Stimulated activated CD4-positive, alpha-beta T cell treated with anti-CD3 and anti-CD28 coated beads, TNF-alpha, amount 100 ng/mL, for 4 hours (primary cell): ENCODE measurements at places on chromosomes 2 and 18.

- DNase-seq = no peak
These were observed 147.9 kb downstream of the B3GNT2 start for GRCh38 chr2:62343636-62344337.

GRCh38 chr2:88955607-88956006 is 264.1 kb downstream of the RPIA start:
- no peak for DNase-seq

GRCh38 chr2:122866095-122866494 is 1110.6 kb downstream of the TSN start:
- no peak for DNase-seq

GRCh38 chr2:16156411-16156810 is 216.1 kb downstream of the MYCN start:
- DNase-seq = no peak

GRCh38 chr2:226424971-226425370 is 374.6 kb downstream of the IRS1 start:
- DNase-seq = no peak

DNA sequence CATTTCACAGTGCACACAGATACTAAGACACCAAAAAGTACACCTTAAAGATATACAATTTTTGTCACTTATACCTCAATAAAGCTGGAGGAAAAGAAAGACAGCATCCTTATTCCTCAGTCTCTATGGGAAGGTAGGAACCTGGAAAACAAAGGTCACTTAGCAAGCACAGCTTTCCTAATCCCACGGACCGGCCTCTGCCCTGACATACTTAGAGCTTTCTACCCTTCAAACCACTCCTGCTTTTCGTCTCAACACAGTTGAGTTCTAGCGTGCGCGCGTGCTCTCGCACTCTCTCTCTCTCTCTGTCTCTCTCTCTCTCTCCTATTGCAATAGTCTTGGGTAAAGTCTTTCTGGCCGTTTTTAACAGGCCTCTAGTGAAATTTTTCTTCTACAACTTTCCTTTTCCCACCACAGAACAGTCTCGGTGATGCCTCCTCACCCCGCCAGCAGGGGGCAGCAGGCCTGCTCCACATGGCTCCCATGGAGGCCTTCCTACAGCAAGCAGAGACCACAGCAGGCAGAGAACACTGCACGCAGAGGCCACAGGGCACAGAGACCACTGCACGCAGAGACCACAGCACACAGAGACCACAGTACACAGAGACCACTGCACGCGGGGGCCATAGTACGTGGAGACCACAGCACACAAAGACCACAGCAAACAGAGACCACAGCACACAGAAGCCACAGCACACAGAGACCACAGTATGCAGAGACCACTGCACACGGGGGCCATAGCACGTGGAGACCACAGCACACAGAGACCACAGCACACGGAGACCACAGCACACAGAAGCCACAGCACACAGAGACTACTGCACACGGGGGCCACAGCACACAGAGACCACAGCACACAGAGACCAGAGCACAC is 106.9 kb downstream of the FBXO15 start:
- peak; percentile 9 for DNase-seq

GRCh38 chr2:158743879-158744278 is 51.2 kb upstream of the DAPL1 start:
- DNase-seq = no peak

- no peak for DNase-seq
These were observed 63.2 kb downstream of the ITGB1BP1 start for GRCh38 chr2:9360110-9360509.

DNA sequence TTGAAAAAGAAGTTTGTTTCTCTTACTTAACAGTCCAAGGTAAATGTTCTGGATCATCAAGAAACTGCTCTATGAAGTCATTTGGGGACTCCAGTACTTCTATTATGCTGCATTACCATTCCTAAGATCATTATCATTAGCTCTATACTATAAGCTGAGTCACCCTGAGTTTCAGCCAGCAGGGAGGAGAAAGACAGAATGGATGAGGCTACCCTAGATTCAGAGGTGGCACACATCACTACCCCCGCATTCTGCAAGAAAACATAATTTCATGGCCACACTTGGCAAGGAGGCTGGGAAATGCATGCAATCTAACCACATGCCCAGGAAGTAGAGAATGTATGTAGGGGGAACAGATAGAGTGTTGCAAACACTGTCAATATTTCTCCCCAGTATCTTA is 16.6 kb upstream of the LNPK start:
- DNase-seq = no peak

DNA sequence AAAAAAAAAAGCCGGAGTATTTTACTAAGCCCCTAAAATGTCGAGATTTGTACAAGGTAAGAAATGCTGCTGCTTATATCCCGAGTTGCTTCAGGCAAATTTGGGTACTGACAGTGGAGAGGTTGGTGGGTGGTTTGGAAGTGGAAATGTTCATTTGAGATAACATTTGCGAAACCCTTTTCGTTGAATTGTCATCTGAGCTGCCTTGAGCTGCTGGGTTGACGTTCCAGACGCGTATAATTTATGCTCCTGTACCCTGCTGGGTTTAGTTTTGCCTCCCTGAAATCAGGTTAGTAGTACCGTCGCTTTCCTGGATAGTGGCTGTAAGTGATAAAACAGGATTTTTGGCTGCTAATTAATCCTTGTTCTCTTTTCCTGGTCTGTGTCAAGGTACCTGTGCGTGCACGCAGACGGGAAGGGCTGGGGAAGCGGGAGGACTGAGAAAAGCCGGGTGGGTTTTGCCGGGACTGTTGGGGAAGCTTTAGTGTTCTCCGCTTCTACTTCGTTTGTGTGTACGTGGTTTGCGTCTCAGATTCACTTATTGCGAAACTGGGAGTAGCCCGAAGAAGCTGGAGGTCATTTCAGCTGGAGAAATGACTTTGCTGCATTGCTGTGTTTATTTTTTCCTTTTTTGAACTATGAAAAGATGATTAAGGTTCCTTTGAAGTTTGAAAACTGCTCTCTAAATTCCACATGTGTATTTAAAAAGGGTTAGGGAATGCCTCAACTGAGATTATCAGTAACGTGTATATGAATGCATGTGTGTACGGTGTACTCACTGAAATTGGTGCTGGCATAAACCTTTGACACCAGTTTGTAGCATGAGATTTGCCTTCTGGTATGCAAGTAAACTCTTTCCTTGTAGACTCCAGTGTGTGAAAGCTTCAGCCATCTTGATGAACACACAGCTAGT is 709 bp downstream of the UGP2 start:
- no peak for DNase-seq

DNA sequence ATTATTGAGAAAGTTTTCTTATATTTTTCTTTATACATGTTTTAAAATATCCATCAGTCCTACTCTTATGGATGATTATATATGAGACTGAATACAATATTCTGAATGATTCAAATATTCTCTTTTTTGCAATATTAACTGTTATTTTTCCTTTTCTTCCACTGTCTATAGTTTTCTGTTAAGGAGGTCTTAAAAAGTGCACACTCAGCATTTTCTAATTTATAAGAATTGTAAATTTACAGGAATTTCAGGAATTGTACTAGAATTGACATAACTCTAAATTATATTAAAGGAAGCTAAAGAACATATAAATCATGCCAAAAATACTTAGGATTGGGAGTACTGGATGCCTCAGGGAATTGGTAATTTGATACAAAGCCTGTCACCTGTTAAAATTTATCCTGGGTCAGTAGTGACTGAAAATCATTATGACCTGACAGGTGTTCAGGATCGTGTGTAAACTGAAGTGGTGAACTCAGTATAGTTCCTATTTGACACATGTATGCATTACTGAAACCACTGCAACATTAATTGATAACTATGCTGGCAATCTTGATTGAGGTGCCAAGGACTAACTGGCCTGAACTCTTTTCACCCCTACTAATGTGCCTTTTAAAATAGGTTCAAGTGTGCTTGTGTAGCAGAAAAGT is 30.4 kb downstream of the MSTN start:
- no peak for DNase-seq

DNA sequence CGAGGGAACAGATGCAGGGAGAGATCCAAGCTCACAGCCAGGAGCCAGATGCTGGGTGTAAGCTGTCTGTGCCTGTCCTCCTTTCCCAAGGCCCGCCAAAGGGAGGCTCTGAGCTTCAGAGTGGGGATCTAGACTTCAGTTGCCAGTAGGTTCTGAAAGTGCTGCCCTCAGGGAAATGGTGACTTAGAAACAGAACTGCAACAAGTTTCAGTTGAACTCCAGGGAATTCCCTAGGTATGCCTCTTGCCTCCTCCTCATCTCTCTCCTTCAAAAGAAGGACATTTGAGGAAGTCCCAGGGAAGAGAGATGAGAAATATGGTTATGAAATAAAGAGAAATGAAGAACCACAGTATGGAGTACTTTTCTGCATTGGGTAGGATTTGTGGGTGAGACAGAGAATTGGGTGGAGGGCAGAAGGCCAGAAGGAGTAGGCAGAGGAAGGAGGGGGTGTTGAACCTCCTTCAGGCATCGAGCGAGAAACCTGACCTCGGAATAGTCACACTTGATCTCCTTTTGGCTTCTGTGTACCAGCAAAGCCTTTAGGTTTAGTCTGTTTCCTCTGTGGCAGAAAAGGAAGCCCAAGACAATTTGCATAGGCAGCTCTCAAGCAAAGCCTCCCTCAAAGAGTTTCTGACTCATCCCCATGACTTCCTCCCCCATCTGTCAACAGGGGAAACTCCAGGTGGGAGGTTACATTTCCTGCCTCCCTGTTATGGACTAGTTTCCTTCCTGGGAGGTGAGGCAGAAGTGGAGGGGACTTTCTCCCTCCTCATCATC is 45.7 kb downstream of the QPCT start:
- peak; percentile 45 for DNase-seq

GRCh38 chr2:128501700-128502099 is 183.0 kb upstream of the HS6ST1 start:
- DNase-seq = no peak

DNA sequence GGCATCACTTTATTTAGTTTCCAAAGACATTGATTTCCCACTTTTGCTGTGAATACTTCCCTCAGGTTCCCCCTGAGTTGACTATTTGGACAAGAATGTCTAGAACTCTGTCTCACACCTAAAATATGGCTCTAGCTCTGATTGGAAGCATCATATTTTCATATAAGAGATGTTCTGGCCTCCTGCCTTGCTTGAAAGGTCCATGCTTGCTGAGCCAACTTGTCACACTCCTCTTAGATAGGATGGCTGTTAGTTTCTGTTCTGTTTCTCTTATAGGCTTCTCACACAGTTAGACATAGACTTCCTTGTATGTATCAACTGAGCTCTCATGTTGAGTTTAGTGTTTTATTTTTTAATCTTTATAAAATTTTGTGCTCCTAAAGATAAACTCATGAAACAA is 87.1 kb downstream of the CNTNAP5 start:
- DNase-seq = no peak

DNA sequence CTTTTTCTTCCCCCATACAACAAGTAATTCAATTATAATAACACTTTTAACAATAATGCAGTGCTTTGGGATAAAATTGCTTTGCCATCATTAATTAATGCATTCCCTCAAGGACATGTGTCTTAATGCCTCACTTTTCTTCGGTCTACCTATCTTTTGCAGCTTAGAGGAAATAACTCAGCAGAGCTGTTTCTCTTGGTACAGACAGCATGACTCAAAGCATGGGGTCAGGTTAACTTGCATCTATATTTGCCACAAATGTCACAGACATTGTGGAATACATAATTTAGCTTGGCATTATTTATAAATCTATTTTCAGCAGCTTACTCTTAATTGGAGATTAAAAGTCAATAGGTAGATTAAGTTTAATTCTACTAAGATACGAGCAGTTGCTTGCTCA is 376.1 kb upstream of the CNTNAP5 start:
- DNase-seq = no peak

GRCh38 chr2:10722252-10722825 is 909 bp downstream of the ATP6V1C2 start:
- no peak for DNase-seq

GRCh38 chr18:59229701-59230443 is 9.9 kb downstream of the GRP start:
- no peak for DNase-seq

DNA sequence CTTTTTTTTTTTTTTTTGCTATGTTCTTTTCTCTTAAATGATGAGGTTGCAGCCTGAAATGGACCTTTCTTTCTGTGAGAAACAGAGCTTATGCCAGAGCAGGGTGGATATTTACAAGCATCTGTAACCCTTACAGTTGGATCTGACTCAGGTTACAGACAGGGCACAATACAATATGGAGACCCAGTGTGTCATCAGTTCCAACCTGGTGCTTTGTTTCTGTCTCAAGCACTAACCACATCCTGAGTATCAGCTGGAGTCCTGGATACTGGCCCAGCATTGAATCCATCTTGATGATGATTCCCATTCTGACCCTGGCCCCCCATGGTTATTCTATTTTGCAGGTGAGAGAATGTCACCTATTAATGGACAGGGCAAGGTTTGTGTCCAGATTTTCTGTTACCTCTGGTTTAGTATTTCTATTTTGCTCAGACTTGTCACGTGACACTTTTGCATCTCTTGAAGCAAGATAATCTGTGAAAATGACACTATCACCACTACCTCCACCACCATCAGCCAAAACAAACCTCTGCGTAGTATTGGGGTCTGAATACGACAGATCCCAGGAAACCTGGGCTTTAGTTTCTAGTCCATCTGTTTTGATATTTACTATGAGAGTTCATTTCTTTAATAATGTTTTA is 174.0 kb downstream of the CCDC85A start:
- no peak for DNase-seq

DNA sequence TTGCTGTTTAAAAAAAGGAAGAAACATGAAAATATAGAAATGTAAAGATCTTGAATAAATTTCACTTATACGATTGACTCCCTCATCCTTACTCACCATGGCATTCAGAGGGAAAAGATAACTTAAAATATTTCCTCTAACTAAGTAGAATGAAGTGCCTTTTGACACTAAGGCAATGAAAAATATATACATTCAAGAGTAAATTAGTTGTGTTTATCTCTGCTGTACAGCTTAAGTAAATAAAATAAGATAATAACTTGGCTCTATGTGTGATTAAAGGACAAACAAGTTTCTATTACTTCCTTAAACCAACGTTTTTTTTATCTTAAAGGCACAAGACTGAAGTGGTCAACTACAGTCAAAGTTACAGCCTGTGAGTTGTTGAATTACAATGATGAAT is 142.3 kb upstream of the LRRTM4 start:
- DNase-seq = no peak

- no peak for DNase-seq
These were observed 126.8 kb upstream of the CAPN13 start for GRCh38 chr2:30934066-30934465.

DNA sequence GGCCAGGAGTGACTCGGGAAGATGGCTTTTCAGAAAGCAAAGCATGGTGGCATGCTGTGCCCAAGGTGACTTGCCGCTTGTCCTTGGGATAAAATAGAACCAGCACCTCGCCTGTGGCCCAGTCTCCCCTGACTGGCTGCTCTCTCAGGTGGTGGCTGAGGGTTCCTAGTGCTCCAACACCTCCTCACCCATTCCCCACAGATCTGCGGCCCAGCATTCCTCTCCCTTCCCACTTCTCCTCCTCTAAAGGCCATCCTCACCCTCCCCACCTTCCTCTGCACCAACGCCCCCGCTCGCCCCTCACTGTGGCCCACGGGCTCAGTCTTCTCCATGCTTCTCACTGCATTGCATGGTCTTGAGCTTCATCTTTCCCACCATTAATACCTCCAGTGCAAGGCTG is 132.4 kb downstream of the PXDN start:
- no peak for DNase-seq

- no peak for DNase-seq
These were observed 150.5 kb upstream of the HS6ST1 start for GRCh38 chr2:128469203-128469602.
